ENCODE measurements at places on chromosomes 4 and X. TPM values are rescaled to one million over a fixed set of nuclear protein-coding genes. Genes with fewer than 3 reads are reported as not detected.

DNA sequence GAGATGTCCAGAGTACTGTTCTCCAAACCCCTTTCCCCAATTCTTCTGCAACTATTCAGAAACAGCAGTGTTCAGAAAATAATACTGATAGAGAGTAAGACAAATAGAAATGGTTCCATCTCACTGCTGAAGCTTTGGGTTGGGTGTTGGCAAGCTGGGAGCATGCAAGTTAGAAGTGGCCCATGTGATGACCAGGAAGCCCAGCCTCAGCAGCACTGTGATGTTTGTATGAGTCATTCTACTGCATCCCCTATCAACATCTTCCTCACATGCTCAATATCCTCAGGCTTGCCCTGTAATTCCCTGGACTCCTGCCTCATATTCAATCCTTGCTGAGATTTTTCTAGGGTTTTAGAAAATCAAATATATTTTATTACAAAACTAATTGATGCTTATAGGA, 96.5 kb downstream of the CHRDL1 start:
- no peak for DNase-seq

Gene LIMCH1
- polyA plus RNA-seq = 141 TPM

- no peak for DNase-seq
Observed at GRCh38 chrX:134461437-134461836, 1.5 kb downstream of the HPRT1 start.

- no peak for DNase-seq
Observed at GRCh38 chr4:28001698-28002097, 1141.1 kb downstream of the STIM2 start.

GRCh38 chrX:134533952-134534351, 74.0 kb downstream of the HPRT1 start:
- DNase-seq = no peak

DNA sequence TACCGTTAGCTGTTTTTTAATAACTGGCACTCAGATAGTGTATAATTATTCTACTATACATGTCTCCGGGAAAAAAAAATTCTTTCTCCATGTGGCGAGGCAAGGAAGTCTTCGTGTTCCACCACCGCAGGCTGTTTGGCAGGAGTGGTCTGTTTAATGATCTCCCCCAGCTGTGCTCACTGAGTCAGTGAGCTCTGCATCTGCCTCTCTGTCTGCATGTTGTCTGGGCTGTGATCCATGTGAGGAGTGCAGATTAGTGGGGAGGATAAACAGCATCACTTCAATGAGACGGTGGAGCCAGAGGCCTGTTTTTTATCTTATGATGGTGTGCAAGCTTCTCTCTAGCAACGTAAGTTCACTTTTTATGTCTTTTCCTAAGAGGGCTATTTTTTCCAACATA, 69.8 kb downstream of the RPS3A start:
- DNase-seq = peak; percentile 80

Gene PTTG2
- not detected for polyA plus RNA-seq

DNA sequence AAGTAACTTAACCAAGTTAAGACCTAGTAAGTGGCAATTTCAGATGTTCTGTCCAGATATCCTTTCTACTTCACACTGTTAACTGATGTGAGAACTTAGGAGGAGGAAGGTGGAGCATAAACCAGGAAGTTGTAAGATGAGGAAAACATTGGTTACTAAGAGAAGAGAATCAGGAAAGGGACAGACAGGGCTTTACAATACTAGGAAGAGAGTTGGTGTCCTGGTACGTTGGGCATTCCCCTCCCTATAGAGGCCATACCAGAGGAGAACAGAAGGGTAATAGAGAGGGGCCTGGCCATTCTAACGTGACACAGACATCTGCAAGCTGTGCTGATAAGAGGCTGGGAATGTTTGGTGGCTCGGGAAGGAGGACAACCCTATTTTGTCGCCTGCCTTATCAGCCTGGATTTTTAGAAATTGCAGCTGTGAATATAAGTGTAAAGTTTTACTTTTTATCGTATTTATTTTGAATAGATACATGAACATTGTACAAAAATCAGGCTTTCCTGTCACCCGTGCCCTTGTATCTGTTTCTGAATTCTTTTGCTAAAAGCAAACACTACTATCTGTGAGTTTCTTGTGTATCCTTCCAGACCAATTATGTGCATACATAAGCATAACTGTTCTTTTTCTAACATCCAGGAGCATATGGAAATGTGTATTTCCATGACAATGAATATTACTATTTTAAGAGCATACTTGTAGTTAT, 53.5 kb upstream of the HPRT1 start:
- no peak for DNase-seq

Gene COMMD8
- 16.1 TPM for polyA plus RNA-seq

Gene CENPVL1
- not detected for polyA plus RNA-seq

DNA sequence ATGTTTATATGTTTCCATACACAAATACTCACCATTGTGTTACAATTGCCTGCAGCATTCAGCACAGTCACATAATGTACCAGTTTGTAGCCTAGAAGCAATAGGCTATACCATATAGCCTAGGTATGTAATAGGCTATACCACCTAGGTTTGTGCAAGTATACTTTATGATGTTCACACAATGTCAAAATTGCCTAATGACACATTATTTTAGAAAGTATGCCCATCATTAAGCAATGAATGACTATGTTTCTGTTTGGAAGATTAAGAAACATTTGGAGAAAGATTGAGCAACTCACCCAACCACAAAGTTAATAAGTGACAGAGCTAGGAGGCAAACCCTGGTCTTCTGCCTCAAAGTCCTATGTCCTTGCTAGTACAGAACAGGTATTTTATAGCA, 96.8 kb upstream of the GRIA3 start:
- DNase-seq = no peak

- no peak for DNase-seq
Observed at GRCh38 chr4:113467581-113467980, 294.0 kb downstream of the CAMK2D start.

- no peak for DNase-seq
Observed at GRCh38 chr4:1166509-1167243, 5.7 kb downstream of the SPON2 start.

DNA sequence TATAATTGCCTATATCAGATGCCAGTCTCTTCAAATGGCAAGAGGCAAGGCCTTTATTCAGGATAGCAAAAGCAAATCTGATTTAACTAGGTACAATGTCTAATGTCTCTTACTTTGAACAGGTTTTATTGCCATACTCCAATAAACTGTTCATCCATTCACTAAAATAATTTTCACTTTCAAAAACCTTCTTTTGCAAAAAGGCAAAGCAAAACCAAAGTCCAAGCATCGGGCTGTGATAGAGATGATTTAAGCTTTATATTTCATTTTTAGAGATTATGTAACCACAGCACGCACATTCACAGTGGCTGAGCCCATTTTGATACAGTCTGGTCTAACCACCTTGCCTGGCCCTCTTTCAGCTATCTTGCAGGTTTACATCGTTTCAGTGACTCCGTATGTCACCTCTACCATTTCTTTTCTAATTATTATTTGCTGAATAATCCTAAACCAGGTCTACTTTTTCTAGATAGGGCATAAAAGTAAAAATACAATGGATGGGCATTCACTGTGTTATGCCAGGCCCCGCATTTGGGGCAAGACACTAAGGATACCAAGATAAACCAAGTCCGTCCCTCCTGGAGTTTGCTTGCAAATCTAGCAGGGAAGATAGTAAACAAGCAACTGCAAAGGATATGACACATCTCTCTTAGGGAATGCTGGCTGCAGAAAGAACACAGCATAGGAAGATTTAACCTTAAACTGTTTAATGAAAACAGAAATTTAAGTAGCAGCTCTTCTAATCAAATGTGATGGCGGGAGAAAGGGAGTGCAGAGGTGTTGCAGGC, 1.8 kb downstream of the CASP3 start:
- DNase-seq = no peak

DNA sequence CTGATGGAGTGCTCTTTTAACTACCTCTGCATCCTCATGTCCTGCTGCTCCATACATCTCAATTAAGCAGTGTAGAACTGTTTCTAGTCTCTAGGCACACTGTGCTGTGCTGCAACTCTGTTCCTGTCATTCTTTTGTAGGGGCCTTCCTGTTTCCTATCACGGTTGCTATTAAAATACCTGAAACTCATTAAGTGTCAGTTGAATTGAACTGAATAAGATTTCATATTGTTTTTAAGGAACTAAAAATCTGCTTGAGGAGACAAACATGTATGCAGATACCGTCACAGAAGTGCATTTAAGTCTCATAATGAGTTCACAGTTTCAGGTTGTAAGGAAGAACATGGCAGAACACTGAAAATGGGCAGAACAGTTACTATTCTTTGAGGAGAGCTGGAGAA, 170.1 kb downstream of the LARP7 start:
- DNase-seq = no peak

Gene MGARP
- polyA plus RNA-seq = 0.28 TPM

DNA sequence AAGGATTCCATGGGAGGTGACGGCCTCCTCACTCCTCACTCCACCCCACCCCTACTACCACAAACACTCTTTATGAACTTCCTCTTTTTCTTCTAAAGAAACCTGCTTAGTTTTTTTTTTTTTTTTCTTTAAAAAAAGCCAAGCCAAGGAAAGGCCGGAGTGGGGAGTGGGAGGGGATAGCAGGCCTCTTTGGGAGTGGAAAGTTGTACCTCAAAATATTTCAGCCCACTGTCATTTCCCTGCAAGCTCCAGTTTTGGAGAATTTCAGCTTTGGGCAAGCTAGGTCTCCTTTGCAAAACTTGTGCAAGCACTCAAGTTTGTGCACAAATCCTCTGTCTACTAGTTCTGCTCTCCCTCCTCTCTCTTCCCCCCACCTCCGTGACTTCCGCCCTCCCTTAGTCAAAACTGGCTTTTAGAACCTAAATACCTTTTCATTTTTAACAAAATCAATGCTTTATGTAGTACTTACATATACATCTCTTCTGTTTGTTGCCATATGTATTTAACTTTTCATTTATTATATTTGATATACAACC, 512 bp upstream of the ANTXR2 start:
- no peak for DNase-seq

DNA sequence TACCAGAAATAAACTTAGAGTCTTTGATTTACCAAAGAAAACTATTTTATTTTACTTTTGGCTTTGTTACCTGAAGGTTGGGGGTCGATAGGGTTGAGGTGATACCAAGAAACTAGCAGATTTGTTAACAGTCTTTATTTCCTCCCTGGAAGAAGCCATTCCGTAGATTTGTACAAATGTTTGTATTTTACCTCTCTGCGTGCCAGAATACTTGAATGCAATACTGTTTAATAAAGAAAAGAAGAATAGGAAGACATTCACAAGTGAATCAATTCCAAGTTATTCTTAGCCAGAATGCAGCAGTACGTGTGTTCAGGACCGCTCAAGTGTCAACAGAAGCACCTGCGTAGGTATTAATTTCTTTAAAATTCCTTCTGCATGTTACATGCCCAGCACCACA, 260.3 kb upstream of the TENM3 start:
- DNase-seq = no peak

DNA sequence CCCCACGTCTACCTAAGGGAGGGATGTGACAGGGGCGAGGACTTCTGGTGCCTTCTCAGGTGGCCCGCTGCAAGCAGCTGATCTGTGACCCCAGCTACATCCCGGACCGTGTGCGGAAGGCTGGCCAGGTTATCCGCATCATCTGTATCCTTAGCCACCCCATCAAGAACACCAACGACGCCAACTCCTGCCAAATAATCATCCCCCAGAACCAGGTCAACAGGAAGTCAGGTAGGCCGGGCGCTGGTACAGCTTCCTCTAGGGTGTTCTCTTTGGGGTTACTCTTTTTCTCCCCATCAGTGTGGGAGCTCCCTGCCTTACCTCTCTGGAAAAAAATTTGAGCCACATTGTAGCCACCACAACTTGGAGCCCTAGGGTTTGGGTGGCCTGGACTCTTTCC, 2.4 kb upstream of the FAM50A start:
- DNase-seq = no peak

Gene NHS
- polyA plus RNA-seq = 1.4 TPM

Gene DGAT2L6
- polyA plus RNA-seq = not detected

DNA sequence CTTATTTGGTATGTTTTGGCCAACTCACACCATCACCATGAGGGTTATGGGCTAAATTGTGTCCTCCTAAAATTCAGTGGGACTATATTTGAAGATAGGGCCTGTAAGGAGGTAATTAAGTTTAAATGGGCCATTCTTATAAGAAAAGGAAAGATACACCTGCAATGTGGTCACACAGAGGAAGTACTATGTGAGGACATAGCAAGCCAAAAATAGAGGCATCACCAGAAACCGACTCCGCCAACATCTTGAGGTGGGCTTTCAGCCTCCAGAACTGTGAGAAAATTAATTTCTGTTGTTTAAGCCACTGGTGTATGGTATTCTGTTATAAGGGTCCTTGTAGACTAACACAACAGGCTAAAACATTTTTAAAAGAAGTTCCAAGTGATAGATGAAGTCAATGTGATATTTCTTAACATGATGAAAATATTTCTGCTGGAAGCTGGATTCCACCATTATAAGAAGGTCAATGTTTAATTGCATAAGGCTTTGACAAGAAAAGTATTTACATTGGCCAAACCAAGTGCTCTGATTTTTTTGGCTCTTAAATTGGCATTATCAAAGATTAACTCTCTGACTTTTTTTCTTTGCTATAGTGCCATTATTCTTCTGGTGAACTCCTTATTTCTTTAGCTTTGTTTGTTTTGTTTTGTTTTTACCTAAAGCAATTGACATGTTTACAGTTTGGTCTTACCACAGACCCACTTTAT, 540.9 kb downstream of the PPARGC1A start:
- DNase-seq = no peak

- no peak for DNase-seq
Observed at GRCh38 chr4:3074846-3075651, 568 bp downstream of the HTT start.

Gene BMPR1B
- polyA plus RNA-seq = 16.0 TPM
